ENCODE measurements at places on chromosomes 2 and 18.

- peak; percentile 90 for DNase-seq
These were observed 353.8 kb downstream of the RND3 start for GRCh38 chr2:150133623-150134022.

DNA sequence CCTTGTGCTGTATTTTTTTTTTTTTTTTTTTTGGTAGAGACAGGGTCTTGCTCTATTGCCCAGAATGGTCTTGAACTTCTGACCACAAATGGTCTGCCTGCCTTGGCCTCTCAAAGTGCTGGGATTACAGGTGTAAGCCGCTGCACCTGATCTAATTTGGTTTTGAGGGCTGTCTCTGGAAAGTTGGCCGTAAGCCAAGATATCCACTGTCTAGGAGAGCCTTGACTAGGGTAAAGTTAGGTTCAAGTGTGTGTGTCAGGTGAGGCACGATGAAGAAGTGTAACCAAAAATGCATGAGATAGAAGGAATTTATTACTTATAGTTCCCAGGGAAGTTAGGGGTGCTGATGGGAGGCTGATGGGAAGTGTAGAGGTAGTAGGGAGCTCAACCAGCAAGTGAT is 46.7 kb downstream of the INO80C start:
- DNase-seq: no peak

DNA sequence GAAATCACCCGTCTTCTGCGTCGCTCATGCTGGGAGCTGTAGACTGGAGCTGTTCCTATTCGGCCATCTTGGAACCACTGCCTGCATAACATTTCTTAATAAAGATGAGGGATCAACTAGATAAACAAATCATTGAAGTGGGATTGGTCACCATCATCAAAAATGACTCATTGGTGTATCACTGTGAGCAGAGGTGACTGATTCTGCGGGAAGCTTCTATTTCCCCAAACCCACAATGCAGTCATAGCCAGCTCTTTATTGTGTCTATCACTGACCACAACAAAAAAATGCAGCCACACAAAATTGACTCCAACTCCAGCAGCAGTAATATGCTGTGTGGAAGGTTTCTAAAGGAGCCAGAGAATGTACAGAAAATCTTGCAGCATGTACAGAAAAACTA is 630.7 kb upstream of the HS6ST1 start:
- peak; percentile 2 for DNase-seq

DNA sequence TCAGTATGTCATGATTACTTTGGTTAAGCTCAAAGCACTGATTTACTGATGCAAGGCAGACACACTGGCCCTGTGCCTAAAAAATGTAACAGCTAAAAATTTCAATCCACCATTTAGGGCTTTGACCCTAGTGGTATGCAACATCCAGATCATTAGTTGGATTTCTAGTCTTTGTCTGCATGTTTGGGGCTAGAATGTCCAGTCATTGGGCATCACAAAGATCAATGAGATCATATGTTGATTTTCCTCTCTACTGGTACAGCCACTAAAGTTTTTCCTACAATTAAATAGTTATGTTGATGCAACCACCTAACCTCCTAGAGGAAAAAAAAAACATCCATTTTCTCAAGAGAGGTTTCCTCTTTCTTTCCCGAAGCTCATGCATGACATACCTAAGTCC is 53.4 kb upstream of the REV1 start:
- peak; percentile 49 for DNase-seq

GRCh38 chr2:106995556-106995955 is 109.6 kb upstream of the ST6GAL2 start:
- DNase-seq: peak; percentile 90

DNA sequence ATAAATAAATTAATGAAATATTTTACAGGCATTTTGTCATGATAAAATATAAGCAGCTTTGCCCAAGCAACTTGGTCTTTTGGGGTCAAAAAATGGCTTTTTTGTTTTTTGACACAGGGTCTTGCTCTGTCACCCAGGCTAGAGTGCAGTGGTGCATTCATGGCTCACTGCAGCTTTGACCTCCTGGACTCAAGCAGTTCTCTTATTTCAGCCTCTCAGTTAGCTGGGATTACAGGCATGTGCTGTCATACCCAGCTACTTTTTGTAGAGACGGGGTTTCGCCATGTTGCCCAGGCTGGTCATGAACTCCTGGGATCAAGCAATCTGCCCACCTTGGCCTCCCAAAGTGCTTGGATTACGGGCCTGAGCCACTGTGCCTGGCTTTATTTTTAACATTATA is 51.0 kb downstream of the ABI2 start:
- no peak for DNase-seq

DNA sequence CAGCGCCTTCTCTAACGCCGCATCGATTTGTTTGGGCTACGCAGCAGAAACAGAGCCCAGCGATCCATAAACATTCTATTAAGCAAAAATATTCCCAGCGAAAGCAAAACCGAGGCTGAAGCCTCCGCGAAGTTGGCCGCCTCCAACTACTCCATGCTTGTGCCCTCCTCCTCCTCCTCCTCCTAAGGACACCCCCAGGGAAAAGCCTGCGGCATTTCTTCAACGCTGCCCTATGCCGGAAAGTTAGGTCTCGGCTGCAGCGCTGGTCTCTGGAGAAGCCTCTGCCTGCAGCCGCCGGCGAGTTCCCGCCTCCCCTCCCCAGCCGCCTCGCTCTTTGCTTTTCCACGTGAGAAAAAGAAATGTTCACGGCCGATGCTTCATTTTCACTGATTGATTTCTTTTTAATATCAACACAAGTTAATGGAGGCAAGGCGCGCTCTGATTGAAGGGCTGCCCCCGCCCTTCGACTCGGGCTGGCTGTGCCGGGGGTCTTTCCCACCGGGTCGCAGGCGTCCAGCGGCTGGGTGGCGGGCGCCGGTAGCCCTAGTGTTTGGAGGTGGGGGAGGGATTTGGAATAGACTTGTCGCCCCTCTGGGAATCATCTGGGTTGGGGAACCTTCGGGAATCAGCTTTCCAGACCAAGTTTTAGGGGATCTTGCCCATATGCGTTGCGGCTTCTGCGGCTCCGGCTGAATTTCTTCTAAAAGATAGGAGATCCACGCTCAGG is 3.9 kb downstream of the NRP2 start:
- DNase-seq: no peak

DNA sequence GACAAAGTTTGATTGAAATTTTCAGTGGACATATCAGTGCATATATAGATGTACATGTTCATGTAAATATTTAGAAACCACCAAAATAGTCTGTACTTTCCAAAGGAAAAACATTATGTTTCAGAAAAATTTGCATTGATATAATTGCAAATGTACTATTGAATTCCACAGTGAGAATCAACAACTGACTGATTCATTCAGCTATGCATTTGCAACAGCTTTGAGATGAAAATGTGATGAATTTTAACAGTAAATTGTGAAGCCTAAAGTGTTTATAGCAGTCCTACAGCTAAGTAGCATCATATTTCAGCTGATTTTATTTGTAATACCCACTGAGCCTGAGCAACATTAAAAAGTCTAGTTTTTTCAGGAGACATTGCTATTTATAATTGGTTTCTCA is 1647.4 kb upstream of the DDX18 start:
- DNase-seq: no peak

- peak; percentile 78 for DNase-seq
These were observed 24.6 kb downstream of the MAIP1 start for GRCh38 chr2:199979832-199980628.

GRCh38 chr2:1593371-1594122 is 150.8 kb downstream of the PXDN start:
- peak; percentile 88 for DNase-seq

DNA sequence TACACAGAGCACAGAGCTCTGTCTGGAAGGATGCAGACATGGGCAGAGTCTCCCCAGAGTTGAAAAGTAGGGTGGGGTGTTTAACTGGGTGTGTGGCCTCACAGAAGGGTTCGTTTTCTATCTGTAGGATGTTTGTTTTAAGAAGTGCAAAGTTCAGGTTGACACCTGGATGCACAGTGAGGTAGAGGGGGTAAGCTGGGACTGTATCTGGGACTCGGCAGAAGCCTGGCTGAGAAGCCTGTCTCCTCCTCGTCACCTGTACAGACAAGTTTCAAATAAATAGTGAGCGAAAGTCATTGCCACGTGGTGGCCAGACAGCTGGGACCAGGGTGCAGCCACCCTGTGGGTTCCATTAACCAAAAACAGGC is 145.9 kb downstream of the KLHL29 start:
- no peak for DNase-seq

Measured in fibroblast of upper back skin (primary cell).